CD4-positive, alpha-beta T cell treated with Interleukin-17A for 1 hour (primary cell): ENCODE measurements at places on chromosomes 5 and 9.

DNA sequence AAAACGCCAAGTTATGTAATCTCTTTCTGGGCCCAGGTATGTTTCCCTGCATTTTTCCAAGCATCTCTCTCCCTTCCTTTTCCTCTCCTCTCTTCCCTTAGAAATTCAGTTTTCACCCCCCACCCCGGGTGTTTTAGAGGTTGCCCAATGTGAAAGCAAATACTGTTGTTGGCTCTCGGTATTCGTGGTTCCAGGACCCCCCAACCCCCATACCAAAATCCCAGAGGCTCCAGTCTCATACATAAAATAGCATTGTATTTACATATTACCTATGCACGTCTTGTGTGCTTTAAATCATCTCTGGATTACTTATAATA lies 48.8 kb downstream of the ACER2 start:
- no peak for DNase-seq

DNA sequence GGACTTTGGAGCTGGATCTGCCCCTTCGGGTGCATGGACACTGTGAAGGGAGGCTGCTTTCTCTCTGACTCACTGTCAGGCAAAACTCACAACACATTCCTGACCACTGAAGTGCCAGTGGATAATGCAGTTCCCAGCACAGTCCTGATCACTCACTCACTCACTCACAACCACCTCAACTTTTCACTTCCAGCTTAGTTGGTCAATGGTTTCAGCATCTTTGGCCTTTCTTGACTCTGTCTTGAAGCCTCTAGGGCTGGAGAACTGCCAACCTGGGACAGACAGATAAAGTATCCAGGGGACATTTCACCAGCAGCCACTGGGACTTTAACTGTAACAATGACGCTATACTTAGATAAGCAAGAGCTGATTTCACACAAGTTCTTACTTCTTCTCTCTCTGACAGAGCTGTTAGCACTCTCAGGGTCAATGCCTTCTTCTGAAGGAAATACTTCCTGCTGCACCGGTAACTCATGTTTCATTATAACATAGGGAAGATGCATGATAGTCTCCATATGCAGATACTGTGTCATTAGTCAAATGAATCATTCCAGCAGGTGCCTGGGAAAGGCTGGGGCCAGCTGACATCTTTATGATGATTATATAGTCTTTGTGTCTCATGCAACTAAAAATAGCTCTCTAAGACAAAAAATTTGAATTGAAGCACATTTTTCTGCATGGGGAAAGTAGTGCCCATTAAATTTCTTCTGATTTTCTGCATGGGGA lies 499.0 kb downstream of the SEMA5A start:
- no peak for DNase-seq

DNA sequence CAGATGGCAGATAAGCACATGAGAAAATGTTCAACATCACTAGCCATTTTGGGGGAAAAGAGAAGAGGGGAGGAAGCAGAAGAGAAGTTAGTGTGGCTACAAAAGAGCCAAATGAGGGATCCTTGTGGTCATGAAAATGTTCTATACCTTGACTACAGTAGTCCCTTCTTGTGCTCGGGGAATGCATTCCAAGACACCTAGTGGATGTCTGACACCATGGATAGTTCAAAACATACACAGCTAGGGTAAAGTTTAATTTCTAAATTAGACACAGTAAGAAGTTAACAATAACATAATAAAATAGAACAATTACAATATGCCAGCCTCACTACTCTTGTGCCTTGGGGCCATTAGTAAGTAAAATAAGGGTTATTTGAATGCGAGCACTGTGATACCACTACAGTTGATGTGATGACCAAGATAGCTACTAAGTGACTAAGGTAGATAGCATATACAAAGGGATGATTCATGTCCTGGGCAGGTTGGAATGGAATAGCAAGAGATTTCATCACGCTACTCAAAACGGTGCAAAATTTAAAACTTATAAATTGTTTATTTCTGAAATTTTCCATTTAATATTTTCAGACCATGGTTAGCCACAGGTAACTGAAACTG lies 344.1 kb downstream of the NR2F1-AS1 start:
- DNase-seq, result no peak

- no peak for DNase-seq
Measured at GRCh38 chr9:38296807-38297206, 95.7 kb upstream of the ALDH1B1 start.

- DNase-seq, result no peak
Measured at GRCh38 chr5:139657363-139658321, 9.5 kb downstream of the CXXC5 start.

- no peak for DNase-seq
Measured at GRCh38 chr5:143401227-143402016, 2.1 kb downstream of the NR3C1 start.

- DNase-seq, result no peak
Measured at GRCh38 chr5:77080905-77081304, 6.2 kb downstream of the ZBED3 start.

GRCh38 chr9:98419260-98419603 lies 163.8 kb upstream of the TBC1D2 start:
- no peak for DNase-seq

DNA sequence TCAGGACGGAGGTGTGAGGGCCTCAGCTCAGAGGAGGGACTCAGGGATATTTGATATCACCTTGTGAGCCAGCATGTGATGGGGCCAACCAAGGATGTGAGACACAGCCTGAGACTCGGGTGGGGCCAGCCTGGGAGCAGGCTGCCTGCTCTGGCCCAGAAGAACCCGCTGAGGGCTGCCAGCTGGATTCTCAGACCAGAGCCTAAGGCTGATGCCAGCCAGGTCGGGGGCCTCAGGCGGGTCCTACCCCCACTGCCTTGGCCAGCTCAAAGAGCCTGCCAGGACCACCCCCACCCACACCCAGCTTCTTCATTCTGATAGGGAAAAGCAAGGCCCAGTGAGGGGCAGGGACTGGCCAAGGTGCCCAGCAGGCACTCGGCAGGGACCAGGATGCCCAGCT lies 20.3 kb upstream of the DUSP1 start:
- DNase-seq, result no peak

DNA sequence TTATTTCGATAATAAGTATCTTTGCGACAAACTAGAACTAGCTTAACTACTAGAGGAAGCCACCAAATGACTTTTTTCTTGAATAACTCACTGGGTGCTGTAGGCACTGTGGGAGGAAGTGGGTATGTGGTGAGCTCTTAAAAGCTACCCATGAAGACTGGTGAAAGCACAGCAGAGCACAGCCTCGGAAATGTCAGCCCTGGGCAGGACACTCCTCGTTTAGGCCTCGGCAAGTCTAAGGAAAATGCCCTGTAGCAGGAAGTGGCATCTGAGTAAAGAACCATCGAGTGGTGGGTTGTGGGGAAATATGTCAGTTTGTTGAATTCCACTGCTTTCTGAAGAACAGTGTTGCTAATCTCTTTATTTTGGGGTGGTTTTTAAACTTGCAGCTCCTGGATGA lies 44.0 kb upstream of the NCS1 start:
- DNase-seq, result peak; percentile 84

DNA sequence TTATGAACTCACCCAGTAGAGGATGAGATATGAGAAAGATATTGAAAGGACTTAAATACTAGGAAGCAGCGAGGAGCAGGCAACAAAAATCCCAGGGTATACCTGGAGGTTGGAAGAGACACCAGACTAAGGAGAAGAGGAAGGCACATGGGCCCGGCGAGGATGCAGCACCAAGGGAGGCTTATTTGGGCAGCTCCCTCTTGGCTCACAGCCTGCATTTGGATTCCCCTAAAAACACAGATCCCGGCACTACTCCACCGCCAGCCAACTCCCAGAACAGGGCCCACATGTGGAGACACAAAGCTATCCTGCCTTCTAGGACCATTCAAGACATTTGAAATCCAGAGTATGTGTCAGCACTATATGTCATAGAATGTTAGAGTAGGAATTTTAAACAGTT lies 199.8 kb upstream of the FBXL7 start:
- no peak for DNase-seq

GRCh38 chr9:123586275-123586674 lies 230.3 kb downstream of the CRB2 start:
- DNase-seq, result no peak

GRCh38 chr9:127162864-127163365 lies 40.5 kb upstream of the ANGPTL2 start:
- DNase-seq, result no peak

DNA sequence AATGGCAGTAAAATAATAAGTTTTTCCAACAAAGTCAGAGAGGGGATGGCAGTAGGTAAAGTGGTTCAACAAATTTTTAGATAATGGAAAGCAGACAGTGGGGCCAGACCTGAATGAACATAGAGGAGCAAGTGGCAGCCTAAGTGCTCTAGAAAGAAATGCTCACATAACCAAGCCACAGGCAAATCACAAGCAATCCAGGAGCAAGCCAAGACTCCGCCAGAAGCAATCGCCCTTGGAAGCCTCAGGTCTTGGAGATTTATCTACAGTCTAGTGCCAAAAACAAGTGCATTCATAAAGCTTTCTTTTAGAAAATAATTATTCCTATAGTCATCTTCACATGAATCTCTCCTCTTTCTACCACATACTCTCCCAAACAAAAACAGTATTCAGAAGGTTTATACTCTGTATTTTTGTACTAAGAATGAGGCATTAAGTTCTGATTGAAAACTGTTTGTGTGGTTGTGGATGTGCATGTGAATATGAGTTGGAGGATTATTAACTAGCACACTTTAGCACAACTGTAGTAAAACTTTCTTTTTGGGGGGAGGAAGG lies 375.5 kb downstream of the CDH9 start:
- no peak for DNase-seq

DNA sequence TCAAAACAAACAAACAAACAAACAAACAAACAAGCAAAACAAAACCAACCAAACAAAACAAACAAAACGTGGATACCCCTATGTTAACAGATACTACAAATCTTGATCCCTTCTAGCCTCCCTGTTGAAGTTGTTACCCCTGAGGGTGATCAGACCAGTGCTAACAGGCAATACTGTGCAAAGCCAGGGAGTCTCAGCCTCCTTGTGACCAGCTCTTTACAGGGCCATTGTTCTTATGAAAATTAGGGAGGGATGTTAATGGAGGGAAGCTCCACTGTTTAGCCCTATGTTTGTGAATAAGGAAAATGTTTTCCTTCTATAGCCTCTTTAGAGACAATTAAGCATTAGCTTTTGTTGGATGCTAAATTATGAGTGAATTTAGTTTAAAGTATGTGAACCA lies 1072.1 kb upstream of the WWC1 start:
- DNase-seq, result no peak

DNA sequence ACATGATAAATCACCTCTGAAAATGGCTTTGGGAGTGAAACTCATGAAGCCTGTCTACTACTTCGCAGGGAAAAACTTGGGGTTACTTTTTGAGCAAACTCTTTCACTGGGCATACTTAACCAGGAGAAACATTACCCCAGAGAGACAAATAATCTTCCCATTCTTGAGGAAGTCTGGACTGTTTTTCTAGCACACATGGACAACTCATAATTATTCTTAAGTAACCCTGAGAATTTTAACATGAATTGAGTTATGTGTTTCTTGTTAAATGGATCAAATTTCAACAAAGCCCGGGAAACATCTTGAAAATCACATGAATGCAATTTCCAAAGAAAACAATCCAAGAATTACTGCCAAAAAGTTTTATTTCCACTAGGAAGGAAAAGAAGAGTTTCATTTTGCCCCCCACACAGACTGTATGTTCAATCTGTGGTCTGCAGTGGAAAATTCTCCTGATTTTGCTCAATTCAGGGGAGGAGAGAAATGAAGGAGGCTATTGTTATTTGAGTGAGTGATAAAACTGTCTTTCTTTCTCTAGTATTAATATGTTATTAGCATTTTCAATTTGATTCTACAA lies 564.8 kb upstream of the CLINT1 start:
- no peak for DNase-seq

DNA sequence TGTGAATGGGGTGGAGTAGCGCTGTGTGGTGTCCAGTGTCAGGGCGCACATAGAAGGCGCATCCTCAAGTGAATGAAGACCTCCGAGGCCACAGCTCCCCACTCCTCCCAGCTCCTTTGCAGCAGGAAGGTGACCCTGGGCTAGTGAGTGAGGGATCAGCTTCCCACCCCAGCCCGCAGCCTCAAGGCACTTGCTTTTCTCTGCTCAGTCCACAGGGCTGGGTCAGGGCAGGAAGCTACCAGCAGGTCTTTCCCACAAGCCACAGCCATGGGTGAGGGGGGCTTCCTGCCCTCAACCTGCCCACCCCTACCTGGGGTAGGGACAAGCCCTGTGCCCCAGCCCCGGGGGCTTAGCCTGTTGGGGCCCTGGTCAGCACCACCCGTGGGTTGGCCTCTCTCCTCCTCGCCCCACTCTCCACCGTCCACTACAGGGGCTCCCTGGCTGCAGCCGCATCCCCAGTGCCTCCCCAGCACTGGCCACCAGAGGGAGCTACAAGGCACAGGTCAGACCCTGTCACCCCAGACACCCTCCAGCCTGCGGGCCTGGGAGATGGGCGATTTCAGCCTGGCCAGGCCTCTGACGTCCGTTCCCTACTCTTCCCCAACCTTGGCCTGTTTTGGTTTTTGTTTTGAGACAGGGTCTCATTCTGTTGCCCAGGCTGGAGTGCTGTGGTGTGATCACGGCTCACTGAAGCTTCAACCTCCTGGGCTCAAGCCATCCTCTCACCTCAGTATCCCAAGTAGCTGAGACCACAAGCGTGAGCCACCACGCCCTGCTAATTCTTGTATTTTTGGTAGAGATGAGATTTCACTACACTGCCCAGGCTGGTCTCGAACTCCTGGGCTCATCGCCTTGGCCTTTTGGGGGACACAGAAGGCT lies 1.3 kb upstream of the ABCA2 start:
- peak; percentile 70 for DNase-seq

- DNase-seq, result no peak
Measured at GRCh38 chr5:89168766-89169165, 285.8 kb upstream of the MEF2C start.

DNA sequence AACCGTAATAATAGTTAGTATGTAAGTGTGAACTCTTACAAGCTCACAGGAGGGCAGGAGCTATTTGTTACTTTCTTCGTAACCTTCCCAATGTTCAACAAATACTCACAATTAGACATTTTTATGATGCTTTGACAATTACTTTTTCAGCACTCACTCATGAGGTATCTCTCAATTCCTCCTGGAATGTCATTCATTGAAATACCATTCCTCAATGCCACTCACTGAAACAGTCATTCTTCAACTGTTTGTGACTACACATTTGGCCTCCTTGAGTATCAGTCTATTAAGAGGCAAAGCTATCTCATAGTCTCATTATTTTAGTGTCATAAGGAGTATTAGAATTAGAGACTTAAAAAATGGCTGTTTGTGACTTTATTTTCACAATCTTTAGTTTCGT lies 734.1 kb upstream of the DMAC1 start:
- no peak for DNase-seq

DNA sequence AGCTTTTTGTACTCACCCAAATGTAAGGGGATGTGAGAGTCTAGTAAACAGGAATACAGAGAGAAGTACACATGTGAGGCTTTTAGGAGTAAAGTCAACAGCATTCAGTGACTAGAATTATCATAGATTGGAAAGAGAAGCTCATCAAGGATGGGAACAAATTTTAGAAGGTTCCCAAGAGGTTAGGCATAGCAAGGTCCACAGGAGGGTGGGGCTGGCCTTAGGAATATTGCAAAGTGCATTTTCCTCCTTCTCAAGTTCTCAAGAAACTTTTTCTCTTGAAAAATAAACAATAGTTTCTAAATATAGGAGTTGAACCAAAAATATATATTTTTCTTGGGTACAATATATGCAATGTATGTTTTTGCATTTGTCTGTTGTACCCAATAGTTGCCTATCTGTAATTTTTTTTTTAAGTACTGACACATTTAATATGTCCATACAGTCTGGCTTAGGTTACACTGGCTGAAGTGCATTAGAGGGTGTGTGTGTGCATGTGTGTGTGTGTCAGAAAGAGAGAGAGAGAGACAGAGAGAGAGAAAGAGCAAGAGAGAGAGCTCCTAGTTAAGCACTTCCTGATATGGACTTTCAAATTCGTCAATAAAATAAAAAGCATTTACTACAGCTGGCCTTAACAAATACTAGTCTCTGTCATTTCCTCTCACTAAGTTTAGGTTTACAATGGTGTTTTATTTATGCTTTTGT lies 62.2 kb downstream of the SNX18 start:
- no peak for DNase-seq
